Fibroblast of the conjunctiva (primary cell): ENCODE measurements at places on chromosomes 5 and 9.
A peak's percentile ranks its signal among the peaks of the same experiment; 100 is the strongest.

GRCh38 chr5:160325716-160326115, 13.4 kb upstream of the CCNJL start:
- DNase-seq: no peak

GRCh38 chr9:82252116-82252515, 263.5 kb downstream of the SPATA31D1 start:
- DNase-seq: no peak

- no peak for DNase-seq
Measured at GRCh38 chr9:9142001-9142400, 1342.4 kb upstream of the DMAC1 start.

GRCh38 chr9:16013366-16013765, 460.5 kb downstream of the CCDC171 start:
- DNase-seq: no peak

DNA sequence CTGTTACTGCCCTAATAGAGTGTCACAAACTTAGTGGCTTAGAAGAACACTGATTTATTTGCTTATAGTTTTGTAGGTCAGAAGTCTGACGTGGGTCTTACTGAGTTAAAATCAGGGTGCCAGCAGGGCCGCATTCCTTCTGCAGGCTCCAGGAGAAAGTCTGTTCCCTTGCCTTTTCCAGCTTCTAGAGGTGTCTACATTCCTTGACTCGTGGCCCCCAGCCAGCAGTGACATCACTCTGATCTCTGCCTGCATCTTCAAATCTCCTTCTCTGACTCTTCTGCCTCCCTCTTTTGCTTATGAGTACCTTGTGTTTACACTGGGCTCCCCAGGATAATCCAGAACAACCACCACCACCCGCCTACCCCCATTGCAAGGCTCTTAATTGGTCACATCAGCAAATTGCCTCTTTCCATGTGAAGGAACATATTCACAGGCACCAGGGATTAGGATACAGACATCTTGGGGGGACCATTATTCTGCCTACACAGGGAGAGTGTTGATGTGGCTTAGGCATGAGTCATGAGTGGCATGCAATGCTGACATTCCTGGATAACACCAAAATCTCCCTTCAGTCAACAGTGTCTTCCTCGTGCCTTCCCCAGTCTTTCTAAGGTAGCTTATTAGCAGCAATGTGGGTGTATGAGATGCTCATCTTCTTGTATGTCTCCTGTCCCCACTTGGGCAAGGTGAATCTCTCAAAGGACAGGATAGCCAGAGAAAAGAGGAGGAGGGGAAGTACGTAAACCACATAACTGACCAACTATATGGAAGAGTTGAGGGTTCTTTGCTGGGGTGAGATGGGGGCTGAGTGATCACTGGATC, 24.4 kb downstream of the CYFIP2 start:
- DNase-seq: no peak

DNA sequence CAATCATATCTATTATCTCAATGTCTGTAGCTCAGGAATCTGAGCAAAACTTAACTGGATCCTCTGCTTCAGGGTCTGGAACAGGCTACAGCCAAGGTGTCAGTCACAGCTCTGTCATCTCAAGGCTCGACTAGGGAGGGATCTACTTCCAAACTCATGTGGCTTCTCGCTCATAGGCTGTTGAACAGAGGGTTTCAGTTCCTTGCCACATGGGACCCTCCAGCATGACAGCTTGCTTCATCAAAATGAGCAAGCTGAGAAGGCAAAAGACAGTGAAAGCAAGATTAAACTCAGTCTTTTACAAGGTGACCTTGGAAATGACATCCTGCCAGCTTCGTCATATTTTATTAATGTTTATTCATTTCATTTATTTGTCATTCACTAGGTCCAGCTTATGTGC, 111.7 kb downstream of the GADD45G start:
- no peak for DNase-seq

GRCh38 chr5:178234750-178235587, 2.4 kb upstream of the PHYKPL start:
- DNase-seq: peak; percentile 42

GRCh38 chr5:98709681-98710080, 63.8 kb upstream of the RGMB start:
- no peak for DNase-seq

GRCh38 chr9:73962792-73963191, 534.3 kb upstream of the RORB start:
- no peak for DNase-seq

- no peak for DNase-seq
Measured at GRCh38 chr9:87686520-87687090, 39.3 kb upstream of the CTSL start.

GRCh38 chr5:159263569-159263905, 447 bp downstream of the UBLCP1 start:
- no peak for DNase-seq

GRCh38 chr5:40615586-40616170, 64.0 kb upstream of the PTGER4 start:
- DNase-seq: no peak

- no peak for DNase-seq
Measured at GRCh38 chr5:63697811-63698210, 264.4 kb downstream of the HTR1A start.

DNA sequence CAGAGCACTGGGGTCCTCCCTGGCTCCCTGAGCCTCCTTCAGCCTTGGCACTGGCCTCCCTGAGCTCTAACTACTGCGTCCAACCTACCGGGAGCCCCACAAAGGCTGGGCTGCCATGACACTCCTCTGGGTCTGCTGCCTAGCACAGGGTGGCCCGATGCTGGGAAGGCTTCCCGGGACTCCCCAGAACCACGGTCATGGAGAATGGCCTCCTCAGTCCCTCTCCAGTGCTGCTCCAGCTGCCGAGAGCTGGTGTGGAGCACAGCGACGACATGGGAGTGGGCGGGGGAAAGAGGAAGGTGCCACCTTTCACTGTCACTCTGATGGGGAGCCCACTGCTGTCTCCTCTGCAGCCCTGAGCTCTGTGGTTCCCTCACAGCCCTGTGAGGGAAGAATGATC, 61.5 kb upstream of the RNF130 start:
- DNase-seq: no peak

GRCh38 chr9:101737705-101738565, 512 bp downstream of the GRIN3A start:
- DNase-seq: no peak

DNA sequence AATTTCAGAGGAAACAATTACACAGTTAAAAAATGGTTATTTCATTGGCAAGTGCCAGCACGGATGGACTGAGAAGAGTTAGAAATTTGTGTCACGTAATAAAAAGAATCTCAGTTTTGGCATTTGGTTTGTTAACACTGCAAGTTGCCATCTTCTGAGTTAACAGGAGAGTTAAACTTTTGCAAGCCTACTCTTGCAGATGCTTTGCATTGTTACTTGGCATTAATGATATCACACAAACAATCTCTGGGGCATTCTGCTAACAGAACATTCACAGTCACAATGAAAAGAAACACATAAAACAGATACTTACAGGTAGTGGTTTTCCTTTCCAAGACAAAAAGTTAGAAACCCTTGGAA, 647 bp downstream of the FREM1 start:
- DNase-seq: no peak

DNA sequence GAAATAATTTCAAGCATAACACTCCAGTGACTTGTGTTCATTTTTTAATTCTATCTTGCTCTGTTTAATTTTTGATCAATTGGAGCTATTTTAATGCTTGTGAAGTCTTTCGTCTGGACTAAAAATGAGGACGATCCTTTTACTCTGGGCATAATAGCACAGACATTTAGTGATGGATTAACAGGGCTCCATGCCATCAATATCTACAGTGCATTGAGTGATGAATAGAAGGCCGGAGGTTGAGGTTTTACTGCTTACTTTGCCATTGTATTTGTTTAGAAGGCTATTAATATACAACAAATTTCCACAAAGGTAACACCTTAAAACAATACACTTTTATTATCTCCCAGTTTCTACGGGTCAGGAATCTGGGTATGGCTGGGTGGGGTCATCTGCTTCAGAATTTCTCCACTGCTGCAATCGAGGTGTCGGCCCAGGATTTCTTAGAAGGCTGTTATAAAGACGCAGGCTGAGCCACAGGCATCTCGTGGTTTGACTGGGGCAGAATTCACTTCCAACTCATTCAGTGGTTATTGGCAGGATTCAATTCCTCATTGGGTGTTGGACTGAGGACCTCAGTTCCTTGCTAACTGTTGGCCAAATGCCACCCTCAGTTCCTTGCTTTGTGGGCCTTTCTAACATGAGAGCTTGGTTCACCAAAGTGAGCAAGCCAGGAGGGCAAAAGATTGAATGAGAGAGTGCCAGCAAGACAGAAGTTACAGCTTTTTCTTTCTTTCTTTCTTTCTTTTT, 265.4 kb upstream of the VLDLR start:
- DNase-seq: no peak

- no peak for DNase-seq
Measured at GRCh38 chr9:2029666-2030170, 14.6 kb downstream of the SMARCA2 start.

- no peak for DNase-seq
Measured at GRCh38 chr5:133830281-133830680, 138.1 kb downstream of the C5orf15 start.

DNA sequence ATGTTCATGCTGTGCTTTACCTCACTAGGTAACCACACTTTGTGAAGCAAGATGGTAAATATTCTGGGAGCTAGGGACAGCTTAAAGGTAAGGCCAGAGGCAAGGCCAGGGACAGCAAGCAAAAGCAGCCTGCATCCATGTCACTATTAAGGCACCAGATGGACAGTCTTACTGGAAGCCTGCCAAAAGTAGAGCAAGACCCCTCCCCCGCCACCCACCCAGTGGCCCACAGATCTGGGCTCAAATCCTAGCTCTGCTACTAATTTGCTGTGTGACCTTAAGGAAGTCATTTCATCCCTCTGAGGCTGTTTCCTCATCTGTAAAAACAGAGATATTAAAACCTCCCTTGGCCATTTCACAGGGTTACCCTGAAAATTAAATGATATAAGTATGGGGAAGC, 13.2 kb upstream of the ERMP1 start:
- no peak for DNase-seq

DNA sequence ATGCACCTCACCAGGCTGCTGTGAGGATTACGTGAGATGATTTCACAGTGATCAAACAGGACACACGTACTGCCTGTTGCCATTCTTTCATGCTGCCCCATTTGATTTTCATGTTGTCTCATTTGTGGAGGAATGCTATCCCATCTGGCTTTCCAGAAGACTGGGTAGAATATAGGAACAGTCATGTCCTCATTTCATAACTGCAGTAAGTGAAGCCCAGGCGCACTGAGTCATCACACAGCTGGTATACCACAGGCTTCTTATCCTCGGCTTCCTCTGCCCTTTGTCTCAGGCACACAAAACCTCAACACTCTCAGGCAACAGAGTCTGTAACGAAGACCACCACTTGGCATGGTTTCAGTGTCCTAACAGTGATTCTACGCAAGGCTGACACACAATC, 62.3 kb downstream of the LHFPL2 start:
- peak; percentile 77 for DNase-seq

GRCh38 chr9:127426756-127427155, 2.6 kb downstream of the ZNF79 start:
- no peak for DNase-seq

- DNase-seq: no peak
Measured at GRCh38 chr5:55713871-55714270, 1.7 kb upstream of the SLC38A9 start.

GRCh38 chr5:10634562-10634961, 70.7 kb downstream of the ANKRD33B start:
- no peak for DNase-seq

GRCh38 chr5:157384971-157385709, 74.9 kb upstream of the NIPAL4 start:
- DNase-seq: peak; percentile 93

- DNase-seq: no peak
Measured at GRCh38 chr9:37508135-37508833, 22.5 kb downstream of the POLR1E start.

- no peak for DNase-seq
Measured at GRCh38 chr5:170885256-170885655, 23.4 kb downstream of the RANBP17 start.

GRCh38 chr5:141560151-141560550, 58.6 kb downstream of the DIAPH1 start:
- DNase-seq: no peak

GRCh38 chr5:134432174-134432573, 20.5 kb upstream of the CDKN2AIPNL start:
- DNase-seq: no peak

DNA sequence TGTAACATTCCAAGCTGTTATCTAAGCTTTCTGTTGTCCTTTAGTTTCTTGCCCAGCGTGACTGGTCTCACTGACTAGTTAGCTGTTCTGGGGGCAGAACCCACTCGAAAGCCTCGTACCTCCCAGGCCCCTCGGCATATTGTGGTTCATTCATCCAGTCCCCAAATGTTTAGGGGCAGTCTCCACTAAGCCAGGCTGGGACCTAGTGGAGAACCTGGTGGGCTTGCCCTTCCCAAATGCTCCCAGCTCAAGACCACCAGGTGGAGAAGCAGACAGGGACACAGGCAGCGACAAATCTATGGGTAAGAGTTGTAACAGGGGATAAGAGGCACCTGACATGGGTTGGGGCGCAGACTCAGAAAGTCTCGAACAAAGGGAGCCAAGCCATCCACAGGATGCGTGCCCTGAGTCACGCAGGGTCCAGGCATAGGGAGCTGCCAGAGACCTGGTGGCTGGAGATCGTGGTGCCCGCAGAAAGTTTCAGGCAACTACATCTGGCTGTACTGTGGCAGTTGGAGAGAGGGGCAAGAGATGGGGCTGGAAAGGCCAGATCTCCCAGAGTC, 851 bp upstream of the EEIG1 start:
- DNase-seq: no peak

DNA sequence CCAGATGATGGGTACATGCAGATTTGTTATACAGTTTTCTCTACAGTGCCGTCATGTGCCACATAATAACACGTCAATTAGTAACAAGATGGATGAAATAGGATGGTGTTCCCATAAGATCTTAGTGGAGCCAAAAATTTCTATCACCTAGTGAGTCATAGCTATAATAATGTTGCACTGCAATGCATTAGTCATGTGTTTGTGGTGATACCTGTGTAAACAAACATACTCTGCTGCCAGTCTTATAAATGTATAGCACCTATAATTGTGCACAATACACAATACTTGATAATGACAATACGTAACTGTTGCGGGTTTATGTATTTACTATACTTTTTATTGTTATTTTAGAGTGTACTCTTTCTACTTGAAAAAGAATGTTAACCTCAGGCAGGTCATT, 865.4 kb downstream of the MAT2B start:
- DNase-seq: no peak

DNA sequence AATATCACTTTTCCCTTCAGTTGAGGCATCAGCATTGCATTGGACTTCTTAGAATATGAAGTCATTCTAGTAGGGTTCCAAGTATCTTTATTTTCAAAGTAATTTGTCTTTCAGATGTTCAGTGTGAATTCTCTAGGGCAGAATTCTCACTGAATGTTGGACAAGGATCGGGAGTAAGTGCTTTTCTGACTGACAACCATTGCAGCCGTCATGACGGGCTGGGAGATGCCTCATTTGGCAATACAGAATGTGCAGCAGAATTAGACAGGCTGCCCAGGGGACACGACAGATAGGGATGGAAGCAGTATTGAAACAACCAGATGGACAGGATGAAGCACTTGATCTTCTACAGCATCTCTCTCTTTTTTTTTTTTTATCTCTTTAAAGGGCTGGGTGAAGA, 129.0 kb downstream of the ICE1 start:
- no peak for DNase-seq

GRCh38 chr5:66710557-66711088, 114.4 kb downstream of the MAST4 start:
- peak; percentile 75 for DNase-seq
